HCT116 (cell line): ENCODE measurements at places on chromosomes 6 and 20.

DNA sequence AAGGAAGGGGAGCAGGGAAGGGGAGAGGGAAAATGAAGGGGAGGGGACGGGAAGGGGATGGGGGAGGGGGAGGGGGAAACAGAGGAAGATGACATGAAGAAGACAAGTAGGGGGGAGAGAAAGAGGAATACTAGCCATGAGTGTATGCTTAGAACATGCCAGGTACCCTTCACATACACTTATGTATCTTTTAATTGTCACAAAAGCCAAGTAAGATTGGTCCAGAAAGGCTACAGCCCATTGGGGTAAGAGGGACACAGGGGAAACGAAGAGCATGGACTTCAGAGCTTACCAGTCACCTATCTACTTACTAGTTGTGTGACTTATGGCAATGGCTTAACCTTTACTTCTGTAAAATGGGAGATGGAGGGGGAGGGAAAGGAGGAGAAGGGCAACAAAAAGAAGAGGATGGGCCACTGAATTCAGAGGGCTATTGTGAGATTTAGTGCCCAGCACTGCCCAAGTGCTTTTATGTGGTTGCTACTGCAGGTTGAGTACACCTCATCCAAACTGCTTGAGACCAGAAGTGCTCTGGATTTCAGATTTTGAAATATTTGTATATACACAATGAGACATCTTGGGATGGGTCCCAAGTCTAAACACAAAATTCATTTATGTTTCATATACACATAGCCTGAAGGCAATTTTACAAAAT, 90.3 kb downstream of the ARHGAP18 start:
- DNase-seq, result no peak

GRCh38 chr20:52090035-52090434, 101.5 kb downstream of the ZFP64 start:
- no peak for DNase-seq

DNA sequence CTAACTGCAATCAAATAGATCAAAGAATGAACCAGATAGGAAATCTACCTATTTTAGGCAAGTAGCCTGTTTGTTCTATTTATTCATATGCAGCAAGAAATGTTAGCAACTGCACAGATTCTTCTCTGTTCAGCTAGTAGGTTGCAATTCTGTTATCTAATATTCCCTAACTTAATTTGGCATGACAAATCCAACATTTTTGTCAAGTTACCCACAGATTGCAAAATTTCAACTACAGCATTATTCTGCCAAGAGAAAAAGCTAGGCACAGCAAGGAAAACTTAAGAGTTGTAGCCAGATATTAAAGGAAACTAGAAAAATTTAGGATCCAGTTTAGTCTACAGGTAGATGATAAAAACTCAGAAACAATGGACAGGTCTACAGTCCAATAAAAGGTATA, 104.4 kb upstream of the SYNCRIP start:
- no peak for DNase-seq

- DNase-seq, result no peak
Observed at GRCh38 chr6:4802312-4802935, 26.2 kb downstream of the CDYL start.

DNA sequence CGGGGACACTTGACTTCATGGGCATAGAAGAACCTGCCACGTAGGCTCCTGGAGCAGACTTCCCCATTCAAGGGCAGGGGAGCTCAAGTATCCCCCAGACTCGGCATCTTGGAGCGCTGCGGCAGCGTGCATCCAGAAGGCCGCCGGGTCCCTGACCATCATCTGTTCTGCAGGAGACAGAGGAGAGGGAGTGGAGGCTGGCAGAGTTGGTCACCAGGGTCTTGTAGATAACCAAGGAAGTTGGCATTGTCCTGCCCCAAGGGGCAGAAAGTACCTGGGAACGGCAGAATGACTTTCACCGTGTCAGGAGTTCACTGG, 82.8 kb downstream of the TCP11 start:
- DNase-seq, result no peak

- DNase-seq, result no peak
Observed at GRCh38 chr6:105501246-105501645, 98.4 kb upstream of the PREP start.

GRCh38 chr6:157813750-157814455, 9.1 kb upstream of the SNX9 start:
- DNase-seq, result no peak

DNA sequence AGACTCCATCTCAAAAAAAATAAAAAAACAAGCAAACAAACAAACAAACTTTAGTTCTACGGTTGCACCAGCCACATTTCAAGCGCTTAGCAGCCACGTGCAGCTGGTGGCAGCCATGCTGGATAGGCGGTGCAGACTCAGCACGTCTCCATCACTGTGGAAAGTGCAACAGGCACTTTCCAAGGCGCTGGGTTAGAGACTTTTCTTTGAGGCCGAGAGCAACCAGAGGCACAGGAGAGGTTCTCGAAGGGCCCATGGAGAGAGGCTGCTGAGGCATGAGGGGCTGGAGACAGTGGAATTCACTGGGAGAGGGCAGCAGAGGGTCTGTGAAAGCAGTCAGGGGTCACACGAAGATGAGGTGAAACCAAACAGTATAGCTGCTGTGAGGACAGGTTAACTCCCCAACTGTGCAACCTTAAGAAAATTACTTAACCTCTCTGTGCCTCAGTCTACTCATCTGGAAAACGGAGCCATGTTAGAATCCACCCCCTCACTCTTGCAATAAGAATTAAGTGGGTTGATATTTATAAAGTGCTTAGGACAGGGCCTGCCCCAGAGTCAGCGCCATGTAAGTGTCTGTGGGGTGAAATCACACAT, 27.5 kb downstream of the TGM2 start:
- no peak for DNase-seq

DNA sequence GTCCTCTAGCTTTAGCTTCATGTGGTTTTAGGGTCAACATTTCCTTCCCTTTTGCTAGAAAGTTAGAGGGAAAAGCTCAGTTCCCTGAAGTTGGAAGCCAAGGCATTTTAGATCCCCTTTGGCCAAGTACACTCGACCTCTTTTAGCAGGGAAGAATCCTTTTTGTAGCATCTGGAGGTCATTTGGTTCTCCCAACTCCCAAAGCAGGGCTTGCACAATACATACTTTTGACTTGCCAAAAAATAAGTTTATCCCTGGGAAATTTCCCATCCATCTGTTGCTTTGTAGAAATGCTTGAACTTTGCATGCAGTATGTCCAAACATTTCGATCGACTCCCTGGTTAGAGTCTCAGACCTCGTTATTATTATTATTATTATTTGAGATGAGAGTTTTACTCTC, 4.6 kb upstream of the EDEM2 start:
- no peak for DNase-seq

DNA sequence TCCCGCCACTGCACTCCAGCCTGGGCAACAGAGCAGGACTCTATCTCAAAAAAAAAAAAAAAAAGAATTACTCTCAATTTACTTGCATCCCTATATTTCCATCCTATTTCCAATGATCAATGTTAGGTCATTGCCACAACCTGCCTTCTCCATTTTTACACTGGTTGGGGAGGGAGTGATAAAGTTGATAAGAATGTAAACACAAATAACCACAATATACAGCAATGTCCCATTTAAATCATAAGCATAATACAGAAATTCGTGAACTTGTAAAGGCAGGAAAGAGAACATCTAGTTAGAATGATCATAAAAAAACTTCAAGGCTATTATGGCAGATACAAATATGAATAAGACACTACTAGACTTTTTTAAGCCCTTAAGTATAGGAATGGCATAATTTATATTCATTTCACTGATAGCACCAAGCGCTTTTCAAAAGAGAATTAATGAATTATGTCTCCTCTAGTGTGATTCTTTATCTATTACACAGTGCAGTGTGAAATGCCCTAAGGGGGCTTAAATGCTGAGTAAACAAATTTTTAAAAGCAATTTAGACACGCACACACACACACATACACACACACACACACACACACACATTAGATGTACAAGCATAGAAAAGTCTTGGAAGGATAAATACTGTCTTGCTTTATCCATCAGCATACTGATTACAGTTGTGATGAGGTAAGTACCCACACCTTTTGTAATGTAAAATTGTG, 33.5 kb upstream of the RAB23 start:
- no peak for DNase-seq
